ENCODE measurements at places on chromosomes 3 and 15.

GRCh38 chr3:101849714-101850245 is 466 bp downstream of the NFKBIZ start:
- DNase-seq: no peak

- no peak for DNase-seq
Measured at GRCh38 chr3:23389686-23390085, 186.6 kb downstream of the UBE2E2 start.

DNA sequence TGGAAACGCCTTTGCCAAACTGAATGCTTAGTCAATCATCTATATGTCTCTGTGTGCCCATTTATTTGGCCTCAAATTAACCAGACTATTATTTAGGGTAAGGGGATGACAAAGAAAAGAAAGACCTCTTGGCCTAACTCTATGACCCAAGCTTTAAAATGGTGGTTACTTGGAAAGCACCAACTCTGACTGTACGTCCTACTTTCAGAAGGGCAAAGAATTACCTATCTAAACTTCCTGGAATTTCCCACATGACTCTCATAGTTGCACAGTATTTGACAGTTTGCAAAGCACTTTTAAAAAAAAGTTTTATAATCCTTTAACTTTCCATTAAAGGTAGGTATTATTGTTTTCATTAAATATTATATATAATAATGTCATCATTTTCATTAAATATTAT is 6.3 kb upstream of the MTHFS start:
- DNase-seq: no peak

- no peak for DNase-seq
Measured at GRCh38 chr3:122548619-122549018, 15.5 kb downstream of the PARP9 start.

GRCh38 chr3:128318275-128318941 is 148.3 kb downstream of the DNAJB8 start:
- no peak for DNase-seq

DNA sequence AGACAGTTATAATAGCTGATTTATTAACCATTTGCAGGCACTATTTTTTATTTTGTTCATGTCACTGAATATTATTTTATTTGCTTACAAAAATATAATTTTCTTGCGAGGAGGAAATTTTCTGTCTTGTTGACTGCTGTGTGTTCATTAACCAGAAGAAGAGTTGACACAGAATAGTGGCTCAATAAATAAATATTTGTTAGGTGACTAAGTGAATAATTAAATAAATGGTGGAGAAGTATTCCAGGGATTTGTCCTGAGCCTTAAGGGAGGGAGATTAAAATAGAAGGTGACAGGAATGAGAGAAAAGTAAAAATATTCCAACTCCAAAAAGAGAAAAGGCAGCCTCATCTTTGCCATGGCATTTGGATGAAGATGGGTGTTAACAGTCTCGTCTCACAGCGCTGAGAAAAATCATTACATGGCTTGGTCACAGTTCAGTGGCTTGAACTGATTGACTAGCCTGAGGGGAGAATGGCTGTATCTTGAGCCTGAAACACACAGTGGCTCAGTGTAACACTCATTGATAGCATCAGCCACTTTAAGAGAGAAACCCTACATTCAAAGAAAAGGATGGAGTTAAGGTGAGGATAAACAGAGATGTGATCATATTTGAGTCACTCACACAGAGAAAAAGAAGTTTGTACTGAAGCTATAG is 449.9 kb upstream of the NAALADL2 start:
- no peak for DNase-seq

- DNase-seq: no peak
Measured at GRCh38 chr3:55639143-55639542, 152.0 kb upstream of the WNT5A start.

DNA sequence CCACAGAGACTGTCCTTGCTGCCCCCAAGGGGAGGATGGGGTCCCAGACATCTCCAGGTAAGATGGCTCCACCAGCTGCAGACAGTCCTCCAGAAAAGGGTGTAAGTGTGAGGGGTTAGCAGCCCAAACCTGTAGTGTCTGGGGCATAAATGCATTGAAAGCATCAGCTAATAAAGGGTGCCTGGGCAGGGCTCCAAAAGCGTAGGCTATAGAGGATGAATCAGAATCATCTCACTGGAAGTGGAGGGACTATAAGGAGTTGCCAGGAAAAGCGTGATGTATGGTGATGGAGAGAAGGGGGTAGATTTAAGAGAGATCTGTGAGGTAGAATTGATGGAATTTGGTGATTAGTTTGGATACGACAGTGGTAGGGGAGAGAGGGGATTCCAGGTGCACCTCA is 79.9 kb upstream of the ONECUT1 start:
- DNase-seq: no peak

DNA sequence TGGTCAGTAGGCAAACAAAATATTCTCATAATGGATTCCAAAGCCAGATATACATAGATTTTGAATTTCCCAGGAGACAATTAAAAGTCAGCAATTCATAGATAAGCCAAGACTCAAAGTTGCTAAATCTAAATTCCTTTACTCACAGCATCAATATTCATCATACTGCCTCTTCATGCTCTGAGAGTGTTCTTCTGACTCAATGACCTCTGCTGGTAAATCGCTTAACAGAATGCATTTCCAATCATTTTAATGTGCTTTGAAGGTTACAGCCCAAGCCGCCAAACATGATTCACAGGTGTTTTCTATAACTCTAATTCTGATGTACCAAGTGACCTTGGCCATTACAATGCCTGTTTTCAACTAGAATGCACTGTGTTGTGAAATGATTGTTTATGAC is 24.2 kb upstream of the SLC4A7 start:
- DNase-seq: no peak

DNA sequence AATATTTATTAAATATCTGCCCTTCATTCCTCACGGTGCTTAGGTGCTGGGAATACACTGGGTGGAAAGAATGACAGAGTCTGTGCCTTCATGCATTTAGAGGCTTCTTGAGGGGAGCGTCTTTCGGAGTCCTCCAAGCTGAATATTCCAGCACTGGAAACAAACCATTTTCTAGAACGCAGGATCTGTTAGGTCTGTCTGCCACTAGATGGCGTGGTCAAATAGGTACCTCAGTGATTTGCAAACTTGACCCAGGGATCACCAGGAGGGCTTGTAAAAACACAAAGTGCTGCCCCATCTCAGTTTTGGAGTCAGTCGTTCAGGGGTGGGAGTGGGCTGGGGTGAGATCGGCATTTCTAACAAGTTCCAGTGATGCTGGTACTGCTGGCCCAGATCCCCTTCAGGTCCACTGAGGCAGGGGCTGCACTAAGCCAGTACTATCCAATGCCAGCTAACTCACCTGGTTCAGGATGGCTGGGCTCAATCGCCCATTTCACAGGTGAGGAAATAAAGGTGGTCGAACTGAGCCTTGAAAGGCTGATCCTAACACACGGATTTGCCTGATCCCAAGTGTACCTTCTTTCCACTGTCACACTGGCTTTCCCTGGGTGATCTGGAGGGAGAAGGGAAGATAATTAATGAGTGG is 14.8 kb downstream of the ARNT2 start:
- DNase-seq: peak; percentile 2

DNA sequence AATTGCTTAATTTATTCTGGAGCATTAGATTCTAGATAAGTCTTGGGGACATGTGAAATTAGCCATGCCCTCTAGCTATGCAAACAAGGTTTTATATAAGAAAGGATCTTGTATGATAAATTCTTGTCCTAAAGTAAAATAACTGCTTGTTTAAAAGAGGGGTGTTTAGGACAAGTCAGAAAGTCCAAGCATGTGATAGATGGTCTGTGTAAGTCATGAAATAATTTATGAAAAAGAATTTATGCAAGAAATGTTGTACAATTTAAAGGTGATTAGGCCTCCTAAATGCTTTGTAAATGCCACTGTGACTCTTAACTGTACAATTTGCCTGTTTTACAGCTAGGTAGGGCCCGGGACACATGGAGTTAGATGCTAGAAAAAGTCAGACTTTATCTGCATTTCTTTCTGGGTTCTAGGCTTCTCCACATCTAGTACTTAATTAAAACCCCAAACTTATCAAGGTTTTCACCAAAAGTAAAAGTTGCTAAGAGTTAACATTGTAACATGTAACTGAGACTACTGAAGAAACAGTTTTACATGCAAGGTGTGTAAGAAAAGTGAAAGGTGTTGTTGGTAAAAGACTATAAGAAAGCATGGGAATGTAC is 13.2 kb downstream of the LINS1 start:
- no peak for DNase-seq

DNA sequence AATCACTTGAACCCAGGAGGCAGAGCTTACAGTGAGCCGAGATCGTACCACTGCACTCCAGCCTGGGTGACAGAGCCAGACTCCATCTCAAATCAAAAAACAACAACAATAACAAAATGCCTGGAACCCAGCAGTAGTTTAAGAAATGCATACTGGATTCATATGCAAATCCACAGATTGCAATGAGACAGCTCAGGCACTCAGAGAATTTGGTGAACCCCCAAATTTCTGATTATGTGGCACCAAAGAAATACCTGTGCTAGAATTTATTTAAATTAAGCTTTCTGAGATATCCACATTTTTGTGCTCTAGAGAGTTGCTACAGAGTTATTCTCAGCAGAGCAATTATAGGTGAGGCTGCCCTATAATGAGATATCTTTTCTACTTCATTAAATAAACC is 29.7 kb downstream of the SPATA16 start:
- DNase-seq: no peak

GRCh38 chr3:95312650-95313049 is 1249.8 kb downstream of the NSUN3 start:
- DNase-seq: no peak

- no peak for DNase-seq
Measured at GRCh38 chr3:77102951-77103769, 63.3 kb downstream of the ROBO2 start.

DNA sequence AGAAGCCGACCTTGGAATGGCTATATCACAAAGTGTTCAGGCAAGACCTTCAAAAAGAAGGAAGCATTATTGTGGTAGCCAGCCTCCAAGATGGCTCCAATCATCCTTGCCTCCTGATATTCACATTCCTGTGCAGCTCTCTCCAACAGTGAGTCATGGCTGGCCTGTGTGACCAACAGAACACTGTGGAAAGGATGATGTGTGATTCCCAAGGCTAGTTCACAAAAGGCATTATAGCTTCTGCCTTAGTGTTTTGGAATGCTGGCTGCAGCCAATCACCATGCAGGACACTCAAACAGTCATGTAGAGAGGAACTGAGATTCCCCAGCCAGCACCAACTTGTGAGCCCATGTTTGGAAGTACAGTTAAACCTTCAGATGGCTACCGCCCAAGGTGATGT is 102.6 kb downstream of the EFL1 start:
- DNase-seq: no peak

- no peak for DNase-seq
Measured at GRCh38 chr3:135503760-135504686, 461.5 kb upstream of the PPP2R3A start.

DNA sequence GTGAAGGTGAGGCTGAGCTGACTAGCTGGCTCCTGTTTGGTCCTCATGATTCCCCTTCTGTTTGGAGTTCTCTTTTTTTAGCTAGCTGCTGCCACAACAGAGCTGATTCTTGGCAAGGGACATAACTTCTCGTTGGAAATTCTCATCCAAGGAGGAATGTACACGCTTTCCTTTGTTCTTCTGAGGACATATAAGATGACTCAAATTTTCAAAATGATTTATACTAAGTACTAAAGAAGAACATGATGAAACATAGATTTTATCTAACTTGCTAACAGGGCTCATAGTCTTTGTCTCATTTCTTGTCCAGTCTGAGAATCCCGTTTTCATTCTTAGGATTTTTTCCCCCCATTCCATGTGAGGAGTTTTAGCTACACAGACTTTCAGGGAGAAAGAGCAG is 2.9 kb upstream of the TFG start:
- DNase-seq: no peak

DNA sequence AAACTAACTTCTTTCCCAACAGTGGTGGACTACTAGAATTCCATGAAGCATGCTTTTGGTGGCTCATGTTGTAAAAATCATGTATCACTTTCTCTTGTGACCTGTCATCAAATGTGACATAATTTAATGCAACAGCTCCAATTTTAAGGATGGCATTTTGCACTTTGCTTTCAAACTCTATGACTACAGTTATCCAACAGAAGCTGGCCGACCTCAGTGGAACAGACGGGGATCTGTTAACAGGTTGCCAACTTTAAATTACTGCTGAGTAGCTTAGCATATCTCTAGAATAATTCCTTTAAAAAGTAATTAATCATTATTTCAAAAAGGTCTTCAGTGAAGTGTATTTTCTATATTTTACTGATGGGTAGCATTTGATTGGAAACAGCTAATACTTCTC is 907.4 kb downstream of the FHIT start:
- DNase-seq: no peak

GRCh38 chr15:98282656-98283332 is 322.3 kb downstream of the ARRDC4 start:
- DNase-seq: no peak

DNA sequence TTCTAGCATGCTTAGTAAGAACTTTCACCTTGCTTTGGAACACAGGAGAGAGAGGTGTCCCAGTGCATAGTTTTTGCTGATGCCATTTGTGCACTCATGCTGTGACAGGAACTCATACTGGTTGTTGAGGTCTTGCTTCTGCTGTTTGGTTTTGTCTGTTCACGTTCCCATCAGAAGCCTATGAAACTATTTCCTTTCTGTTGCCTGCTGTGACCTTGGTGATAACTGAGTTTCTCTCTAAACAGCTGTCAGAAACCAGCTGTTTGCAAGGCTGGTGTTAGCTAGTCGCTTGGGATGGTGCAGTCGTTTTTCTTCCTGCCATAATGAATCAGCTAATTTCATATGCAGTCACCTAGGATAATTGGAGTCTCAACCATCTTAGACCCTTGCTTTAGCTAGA is 724.1 kb downstream of the GRM7 start:
- no peak for DNase-seq

- DNase-seq: no peak
Measured at GRCh38 chr15:45141386-45141785, 11.6 kb downstream of the DUOX1 start.

GRCh38 chr3:111332488-111333080 is 209.4 kb upstream of the CD96 start:
- no peak for DNase-seq

DNA sequence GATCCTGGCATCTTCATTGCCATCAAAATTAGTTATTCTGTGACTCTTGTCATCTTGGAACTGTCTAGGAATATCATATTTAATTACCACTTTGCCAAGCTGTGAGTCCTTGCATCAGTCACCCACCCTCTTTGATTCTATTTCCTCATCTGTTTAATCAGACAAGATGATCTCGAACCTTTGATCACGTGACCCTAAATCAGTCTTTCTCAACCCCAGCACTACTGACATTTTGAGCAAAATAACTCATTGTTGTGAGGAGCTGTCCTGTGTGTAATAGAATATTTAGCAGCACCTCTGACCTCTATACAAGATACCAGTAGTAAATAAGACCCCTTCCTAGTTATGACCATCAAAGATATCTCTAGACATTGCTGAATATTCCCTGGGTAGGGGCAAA is 343.4 kb upstream of the ARPP21 start:
- DNase-seq: no peak

Data from CMK (cell line).